LoVo (cell line): ENCODE measurements at places on chromosomes 7 and 10.

- no peak for DNase-seq
Measured at GRCh38 chr10:12661671-12662070, 312.3 kb downstream of the CAMK1D start.

- no peak for DNase-seq
Measured at GRCh38 chr7:47196106-47196645, 385.7 kb downstream of the TNS3 start.

DNA sequence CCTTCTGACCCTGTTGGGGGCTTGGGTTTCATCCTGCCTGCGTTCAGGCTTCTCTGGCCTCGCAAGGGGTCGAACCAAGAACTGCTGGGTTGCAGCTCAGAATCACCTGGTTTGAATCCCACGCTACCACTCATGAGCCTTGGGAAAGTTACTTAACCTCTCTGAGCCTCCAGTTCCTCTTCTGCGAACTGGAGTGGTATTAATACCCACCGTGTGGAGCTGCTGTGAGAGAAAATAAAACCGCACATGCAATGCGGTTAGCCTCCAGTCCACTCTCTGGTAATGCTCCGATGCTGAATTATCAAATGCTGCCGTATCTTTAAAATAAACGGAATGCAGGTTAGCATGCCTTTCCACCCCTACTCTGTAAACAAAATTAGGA lies 171.9 kb downstream of the ARHGAP12 start:
- no peak for DNase-seq

GRCh38 chr7:103123529-103123928 lies 25.4 kb downstream of the NAPEPLD start:
- no peak for DNase-seq

DNA sequence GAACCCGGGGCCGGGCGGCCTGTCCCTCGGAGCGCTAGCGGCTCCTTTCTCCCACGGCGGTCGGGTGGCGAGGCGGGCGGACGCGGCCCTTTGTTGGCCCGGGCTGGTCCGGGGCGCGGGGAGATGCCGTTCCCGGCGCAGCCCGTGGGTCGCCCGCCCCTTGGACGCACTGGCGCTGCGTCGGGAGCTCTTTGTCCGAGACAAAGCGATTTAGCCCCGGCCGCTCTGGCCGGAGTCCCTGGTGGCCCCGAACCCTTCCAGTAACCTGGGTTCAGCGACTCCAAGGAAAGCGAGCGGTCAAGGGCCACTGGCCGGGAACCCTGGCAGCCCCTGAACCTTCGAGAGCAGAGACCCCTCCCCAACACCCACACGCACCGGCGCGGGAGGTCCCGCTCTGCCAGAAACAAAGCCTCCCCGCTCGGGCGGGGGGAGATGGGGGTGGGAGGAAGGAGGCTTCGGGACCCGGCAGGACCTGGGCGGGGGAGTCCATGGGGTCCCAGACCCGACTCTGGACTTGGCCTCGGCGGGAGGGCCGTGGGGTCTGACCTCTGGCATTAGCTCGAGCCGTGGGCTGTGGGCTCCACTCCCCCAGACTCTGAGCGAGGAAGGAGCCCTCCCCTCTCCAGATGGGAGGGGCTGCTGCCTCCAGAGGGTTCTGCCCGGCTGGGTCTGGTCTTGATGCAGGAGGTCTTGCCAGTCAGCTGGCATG lies 836 bp downstream of the DPYSL4 start:
- no peak for DNase-seq
